Sciatic nerve (tissue), 2 donors: ENCODE measurements at places on chromosomes 5 and 9. TPM values are rescaled to one million over a fixed set of nuclear protein-coding genes. Genes with fewer than 3 reads are reported as not detected.

Gene PRRX2
- total RNA-seq: 13.2 TPM

Gene LEAP2
- 2.9 TPM for total RNA-seq

Gene BAAT
- total RNA-seq: not detected

Gene KIF4B
- not detected for total RNA-seq

Gene SLC36A3
- total RNA-seq: not detected

Gene PLPPR1
- total RNA-seq: 4.3 TPM

Gene FTMT
- total RNA-seq: not detected

Gene ADAMTS12
- total RNA-seq: 6.9 TPM

DNA sequence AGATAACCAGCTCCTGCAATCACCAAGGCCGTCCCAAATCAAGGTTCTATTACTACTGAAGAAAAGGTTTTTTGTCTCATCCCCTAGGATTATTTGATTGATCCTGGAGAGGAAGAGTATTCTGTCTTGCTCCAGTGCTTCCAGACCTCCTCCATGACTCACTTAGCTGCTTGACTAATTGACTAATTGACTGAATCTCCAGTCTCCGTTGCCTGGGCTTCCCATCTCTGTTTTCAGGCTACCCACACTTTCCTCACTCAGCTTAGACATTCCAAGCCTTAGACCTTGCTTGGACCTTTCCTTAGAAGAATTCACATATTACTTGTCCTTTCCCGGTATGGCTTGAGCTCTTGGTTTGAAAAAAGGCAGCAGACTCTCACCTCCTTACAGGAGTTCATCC lies 60.6 kb downstream of the FRMD3 start:
- DNase-seq: no peak

DNA sequence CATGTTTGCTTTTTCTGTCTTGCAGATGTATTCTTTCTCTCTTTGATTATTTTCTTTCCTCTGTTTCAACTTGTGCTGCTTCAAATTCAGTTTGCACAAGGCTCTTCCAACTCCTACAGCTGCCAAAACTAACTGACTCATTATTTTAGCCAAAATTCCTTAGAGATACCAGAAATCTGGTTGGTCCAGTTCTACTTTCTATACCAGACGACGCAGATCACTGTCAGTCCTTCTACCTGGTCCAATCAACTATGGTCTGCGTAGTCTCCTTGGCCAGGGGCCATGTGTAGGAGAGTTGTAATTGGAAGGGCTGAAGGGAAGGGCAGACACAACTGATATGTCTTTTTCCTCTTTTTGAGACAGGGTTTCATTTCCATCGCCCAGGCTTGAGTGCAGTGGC lies 51.9 kb upstream of the JAK2 start:
- no peak for DNase-seq

DNA sequence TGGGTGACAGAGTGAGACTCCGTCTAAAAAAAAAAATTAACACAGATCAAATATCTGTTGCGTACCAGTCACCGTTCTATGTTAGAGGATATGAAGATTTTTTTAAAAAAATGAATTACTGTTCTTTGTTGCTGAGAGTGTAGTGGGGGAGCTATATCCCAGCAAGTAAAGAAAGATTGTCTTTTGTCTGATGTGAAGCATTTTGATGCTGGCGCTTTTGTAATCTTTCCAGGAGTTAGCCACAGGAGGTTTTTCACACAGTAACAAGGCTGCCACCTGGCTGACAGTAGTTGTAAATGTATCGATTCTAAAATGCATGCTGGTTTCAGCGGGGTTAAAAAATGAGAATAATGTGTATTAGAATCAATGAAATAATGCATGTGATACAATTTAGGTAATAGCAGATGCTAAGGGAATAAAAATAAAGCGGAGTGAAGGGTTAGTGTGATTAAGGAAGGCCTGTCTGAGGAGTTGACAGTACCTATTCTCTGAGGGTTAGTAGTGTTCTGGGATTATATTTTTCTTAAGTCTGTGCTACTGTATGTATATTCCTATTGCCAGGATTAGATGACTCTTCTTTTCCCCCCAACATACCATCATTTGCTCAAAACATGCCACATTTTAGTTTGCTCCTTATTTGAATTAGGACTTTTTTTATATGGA lies 3.4 kb downstream of the LMNB1 start:
- DNase-seq: no peak

GRCh38 chr9:90446200-90446948 lies 196.2 kb downstream of the DIRAS2 start:
- DNase-seq: no peak

GRCh38 chr9:82271106-82271561 lies 282.6 kb downstream of the SPATA31D1 start:
- no peak for DNase-seq

DNA sequence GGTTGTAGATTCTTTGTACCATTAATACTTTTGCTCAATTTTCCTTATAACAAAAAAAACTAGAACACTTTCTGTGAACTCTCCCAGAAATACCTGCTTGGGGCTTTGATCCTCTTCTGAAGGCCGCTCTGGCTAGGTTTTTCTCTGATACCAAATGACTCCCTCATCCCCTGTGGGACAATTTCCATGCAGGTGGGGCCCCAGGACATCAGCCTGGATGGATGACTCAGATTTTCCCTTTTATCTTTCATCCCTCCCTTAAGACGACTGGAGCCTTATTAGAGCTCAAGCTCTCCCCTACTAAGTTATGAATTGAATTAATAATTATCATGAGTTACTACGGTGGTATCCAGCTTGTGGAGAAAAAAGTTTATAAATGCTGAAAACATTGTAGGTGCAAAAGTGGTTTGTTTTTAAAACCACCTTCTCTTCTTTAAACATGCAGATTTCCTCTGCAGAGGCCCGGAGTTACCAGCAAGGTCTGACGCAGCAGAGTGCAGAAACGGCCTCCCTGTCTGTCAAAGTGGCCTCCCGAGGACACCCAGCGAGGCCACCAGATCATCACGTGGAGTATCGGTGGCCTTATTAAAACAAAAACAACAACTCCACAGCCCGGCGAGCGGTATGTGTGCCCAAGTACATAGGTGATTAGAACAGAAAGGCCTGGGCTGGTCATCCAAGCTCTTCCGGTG lies 50.8 kb upstream of the IRX4 start:
- no peak for DNase-seq

DNA sequence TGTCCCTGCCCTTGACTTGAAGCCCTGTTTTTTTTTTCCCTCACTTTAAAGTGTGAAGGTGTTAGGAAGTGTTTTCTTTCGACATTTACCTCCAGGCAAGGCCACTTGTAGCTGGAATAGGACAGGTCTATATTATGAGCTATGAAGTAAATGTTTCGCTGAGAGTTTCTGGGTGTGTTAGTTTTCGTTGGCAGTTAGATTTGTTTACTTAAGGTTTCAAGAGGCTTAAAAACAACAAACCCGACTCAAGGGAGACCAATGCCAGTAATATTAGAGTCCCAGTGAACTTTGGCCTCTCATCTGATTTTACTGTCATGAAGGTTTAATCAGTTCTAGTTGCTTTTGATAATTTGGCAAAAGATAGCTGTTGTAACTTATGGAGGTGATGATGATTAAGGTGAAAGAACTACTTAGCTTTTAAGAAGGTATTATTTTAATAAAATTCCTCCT lies 25.2 kb downstream of the OCLN start:
- no peak for DNase-seq

- DNase-seq: peak; percentile 65
Measured at GRCh38 chr5:172005708-172006320, 624 bp downstream of the FBXW11 start.
